ENCODE measurements at places on chromosomes 12 and 14.

GRCh38 chr12:114860969-114861368 lies 177.0 kb upstream of the TBX3 start:
- DNase-seq, result no peak

DNA sequence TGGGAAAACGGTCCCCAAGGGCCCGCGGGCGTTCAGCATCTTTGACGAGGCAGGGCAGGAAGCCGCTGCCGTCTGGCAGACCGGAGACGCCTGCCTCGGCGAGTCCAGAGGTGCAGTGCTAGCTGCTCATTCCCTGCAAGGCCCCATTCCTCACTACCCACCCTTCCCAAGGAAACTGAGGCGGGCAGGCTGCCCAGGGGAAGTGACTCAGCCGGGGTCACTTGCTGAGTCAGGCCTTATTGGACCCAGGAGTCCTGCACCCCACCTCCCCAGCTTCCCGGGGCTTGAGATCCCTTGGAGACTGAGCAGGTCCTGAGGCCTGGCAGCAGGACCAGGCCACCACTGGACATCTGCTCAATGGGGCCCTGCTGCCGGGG lies 3.7 kb downstream of the SH2B3 start:
- no peak for DNase-seq

- DNase-seq, result no peak
These were observed 859.6 kb downstream of the BCL11B start for GRCh38 chr14:98412431-98412830.

GRCh38 chr12:54704202-54704601 lies 56.0 kb upstream of the DCD start:
- DNase-seq, result no peak

- DNase-seq, result no peak
These were observed 10.9 kb upstream of the ITGB7 start for GRCh38 chr12:53217931-53218307.

DNA sequence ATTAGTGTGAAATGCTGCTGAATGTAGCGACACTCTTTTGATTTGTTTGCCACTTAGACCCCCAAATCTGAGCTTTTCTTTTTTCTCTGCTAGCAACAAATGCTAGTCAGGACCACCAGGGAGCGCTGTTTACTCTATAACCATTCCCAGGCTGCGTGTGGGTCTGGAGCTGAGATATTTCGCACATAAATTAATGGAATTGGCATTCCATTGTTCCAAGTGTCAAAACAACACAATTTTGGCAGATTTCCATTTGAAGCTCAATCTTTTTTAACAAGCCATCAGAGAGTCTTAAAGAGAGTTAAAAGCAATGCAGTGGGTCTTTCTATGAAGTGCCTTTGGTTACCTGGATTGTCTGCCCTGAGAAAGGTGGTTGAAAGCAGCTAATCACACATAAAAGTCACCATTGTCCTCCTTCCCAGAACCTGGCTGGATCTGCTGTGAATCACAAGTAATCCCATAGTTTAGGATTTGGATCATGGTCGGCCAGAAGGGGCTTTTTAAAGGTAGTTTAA lies 7.4 kb upstream of the TMEM132C start:
- DNase-seq, result no peak

DNA sequence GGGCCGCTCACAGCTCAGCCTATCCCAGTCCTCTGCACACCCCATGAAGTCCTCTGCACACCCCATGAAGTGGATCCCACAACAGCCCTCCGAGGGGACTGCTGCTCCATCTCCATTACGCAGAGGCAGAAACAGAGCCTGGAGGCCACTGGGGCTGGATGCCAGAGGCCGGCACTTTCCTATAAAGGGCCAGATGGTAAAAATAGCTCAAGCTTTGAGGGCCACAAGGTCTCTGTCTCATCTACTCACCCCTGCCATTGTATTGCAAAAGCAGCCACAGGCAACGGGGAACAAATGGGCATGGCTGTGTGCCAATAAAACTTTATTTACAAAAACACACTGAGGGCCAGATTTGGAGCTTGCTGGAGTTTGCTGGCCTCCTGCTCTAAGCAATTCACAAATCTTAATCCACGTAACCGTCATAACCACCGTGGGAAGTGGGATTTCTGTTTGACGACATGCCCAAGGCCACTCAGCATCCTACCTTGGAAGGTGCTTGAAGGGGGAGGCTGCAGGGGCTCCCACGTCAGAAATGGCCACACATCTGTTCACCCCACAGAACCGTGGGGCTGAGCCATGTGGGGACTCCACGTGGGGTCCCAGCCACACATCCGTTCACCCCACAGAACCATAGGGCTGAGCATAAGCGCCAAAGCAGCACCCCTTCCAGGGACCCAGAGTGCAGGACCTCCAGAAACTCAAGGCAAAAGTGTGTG lies 92.0 kb downstream of the NCOR2 start:
- DNase-seq, result no peak

GRCh38 chr12:64944966-64945365 lies 120.5 kb downstream of the TBC1D30 start:
- DNase-seq, result no peak
